Left colon (tissue), 2 donors: ENCODE measurements at places on chromosomes 2 and 18. TPM values are rescaled to one million over a fixed set of nuclear protein-coding genes. Genes with fewer than 3 reads are reported as not detected.

- no peak for DNase-seq
Measured at GRCh38 chr18:74672371-74672770, 74.7 kb downstream of the ZNF407 start.

DNA sequence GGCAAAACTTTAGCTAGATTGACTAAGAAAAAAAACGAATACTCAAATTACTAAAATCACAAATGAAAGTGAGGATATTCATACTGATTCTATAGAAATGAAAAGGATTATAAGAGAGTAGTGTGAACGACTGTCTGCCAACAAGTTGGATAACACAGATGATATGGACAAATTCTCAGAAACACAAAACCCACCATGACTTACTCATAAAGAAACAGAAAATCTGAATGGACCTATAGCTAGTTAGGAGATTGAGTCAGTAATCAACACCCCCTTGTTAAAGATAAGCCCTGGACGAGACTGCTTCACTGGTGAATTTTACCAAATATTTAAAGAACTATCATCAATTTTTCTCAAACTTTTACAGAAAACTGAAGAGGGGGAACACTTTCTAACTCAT is 108.8 kb upstream of the TMEM200C start:
- no peak for DNase-seq

- no peak for DNase-seq
Measured at GRCh38 chr2:178273787-178274360, 79.6 kb downstream of the OSBPL6 start.

PLB1 gene
- total RNA-seq = 4.2 TPM

GRCh38 chr18:12836551-12836950 is 47.5 kb downstream of the PTPN2 start:
- no peak for DNase-seq

KHK gene
- 13.4 TPM for total RNA-seq

DNA sequence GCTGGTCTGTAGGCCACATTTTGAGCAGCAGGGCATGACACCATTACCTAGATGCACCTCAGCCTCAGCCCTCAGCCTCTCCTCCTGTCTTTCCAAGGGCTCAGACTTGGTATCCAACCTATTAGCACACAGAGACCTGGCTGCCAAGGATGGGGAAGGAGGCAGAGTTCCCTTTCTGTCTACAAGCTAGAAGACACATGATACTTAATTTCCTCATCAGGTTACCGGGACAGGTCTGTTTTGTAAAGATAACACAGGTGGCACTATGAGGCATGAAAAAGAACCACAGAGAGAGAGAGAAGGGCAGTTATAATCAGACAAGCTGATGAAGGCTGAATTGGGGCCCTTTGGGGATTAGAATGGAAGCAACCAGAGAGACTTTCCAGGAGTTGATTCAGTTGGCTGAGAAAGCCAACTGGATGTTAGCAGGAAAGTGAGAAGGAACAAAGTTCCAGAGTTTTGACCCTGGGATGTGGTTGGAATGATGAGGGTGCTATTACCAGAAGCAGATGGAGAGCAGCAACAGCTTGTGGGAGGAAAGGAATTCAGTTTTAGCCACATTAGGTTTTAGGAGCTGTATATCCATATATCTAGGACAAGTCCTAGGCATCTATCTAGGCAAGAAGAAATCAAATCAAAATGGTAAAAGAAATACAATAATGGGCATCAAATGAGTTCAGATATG is 46.0 kb upstream of the RMND5A start:
- DNase-seq = no peak

GRCh38 chr2:164913011-164913410 is 42.3 kb downstream of the SLC38A11 start:
- no peak for DNase-seq

DNA sequence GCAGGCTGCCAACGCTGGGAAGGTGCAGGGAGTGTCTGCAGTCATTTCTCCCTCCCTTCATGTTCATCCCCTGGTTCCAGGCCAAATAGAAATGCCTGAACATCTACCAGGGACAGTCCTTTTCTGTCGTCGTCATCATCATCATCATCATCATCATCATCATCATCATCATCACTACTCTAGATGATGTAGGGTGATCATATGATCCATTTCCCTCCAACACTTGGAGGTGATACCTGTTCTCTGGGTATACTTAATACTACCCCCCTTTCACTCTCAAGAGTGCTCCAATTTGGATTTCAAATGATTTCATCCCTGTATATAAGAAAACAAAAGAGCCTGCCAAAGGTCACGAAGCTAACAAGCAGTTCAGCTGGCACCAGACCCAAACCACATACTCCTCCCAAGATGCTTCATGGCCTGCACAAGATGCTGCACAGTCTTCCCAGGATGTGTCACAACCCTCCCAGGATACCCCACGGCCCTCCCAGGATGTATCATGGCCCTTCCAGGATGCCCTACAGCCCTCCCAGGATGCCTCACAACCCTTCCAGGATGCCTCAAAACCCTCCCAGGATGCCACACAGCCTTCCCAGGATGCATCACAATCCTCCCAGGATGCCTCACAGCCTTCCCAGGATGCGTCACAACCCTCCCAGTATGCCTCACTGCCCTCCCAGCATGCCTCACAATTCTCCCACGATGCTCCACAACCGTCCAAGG is 257.9 kb downstream of the DYSF start:
- no peak for DNase-seq

DNA sequence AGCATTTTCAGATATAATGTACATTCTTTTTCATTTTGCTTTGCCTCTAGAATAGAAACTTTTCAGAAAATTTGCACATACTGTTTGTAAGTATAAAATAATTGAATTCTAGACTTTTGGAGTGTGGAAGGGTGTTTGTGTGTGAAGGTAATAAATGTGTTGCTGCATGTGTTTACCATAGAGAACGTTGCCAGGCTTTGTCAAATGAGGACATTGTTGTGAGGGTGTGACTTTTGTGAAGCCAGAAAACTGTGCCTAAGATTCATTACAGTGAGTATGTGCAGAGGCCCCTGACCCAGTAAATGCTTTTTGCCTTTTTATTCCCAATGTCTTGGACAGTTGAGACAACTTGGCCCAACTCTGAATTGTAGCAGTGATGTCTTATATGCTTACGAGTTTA is 30.4 kb upstream of the EPB41L5 start:
- no peak for DNase-seq

DNA sequence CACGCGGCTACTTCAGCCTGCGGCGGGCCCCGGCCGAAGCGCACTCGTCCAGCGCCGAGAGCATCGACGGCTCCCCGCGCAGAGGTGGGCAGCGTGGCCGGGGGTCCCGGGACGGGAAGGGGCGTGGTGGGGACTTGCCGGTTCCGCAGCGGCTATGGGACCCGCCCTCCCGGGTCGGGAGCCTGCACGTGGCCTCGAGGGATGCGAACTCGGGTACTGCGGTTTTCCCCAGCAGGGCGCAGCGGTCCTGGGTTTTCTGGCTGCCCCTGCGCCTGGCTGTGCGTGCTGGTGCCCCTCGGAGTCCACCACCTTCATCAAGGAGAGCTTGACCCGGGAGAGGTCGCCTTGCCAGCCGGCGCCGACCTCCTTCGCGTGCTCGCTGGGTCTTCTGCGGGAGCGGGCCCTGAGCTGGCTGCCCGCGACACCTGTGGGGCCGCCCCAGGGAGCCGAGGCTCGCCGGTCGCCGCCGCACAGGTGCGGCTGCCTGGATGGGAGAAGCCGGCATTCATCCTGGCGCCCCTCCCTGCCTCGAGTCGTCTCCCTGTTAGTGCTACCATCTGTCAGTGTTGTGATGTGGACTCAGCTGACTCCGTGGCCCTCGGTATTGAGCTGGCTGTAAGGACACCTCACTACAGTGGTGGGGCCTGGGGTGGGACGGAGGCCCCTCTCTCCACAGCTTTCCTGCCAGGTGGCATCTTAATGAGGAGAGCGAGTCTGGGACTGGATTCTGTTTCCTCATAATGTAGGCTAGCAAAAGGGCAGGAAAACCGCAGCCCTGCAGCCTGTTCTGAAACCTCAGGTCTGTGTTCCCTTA is 177.3 kb downstream of the AGAP1 start:
- no peak for DNase-seq

GRCh38 chr2:205763708-205764211 is 81.5 kb downstream of the NRP2 start:
- peak; percentile 72 for DNase-seq

- no peak for DNase-seq
Measured at GRCh38 chr2:226869371-226869770, 33.5 kb downstream of the RHBDD1 start.

DNA sequence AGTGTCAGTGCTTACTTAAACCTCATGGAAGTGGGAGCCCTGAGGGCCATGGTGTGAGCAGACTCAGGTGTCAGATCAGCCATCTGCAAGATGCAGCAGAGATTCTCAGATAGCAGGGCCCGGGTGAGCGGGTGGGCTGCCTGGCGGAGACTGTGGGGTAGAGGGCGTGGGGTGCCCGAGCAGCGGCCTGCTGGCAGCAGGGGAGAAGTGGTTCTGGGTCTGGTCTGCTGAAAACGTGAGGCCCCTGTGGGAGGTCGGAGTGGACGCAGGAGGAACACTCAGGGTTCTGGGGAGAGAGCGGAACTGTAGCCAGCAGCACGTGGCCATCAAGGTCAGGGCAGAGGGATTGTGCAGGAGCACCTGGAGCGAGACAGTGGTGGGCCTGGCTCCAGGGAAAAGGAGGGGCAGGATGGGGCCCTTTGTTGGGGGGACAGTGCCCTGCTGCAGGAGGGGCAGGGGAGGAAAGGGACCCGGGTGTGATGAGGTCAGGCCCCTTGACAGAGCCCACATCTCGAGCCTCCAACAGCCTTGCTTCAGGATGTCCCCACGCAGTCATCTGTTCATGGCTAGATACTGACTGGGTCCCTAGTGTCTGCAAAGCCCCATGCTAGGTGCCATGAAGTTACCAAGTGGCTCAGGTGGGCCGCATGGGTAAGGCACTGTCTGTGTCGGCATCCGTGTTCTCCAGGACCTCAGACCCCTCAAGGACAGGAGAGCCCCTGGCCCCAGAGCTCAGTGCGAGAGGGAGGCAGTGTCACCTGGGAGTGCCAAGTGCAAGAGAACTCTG is 2.7 kb upstream of the ESPNL start:
- DNase-seq = no peak

OSR1 gene
- 1.3 TPM for total RNA-seq

DNA sequence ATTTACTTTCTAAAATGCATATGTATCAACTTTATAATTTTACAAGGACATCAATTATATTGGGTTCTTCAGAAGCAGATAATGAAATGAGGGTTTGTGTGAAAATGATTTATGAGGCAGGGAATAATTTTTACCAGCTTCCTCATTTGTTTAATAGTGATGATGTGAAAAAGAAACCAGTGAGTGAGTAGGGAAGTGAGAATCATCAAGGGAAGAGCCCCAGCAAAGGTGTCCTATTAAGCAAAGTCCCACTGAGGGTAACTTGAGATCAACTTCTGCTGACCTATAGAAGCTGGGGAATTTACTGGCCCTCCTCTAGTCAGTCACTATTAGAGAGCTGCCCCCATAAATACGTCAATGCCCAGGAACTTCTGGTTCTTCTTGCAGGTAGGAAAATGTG is 266.8 kb upstream of the LYPD1 start:
- DNase-seq = no peak

- no peak for DNase-seq
Measured at GRCh38 chr2:163467251-163467630, 268.6 kb downstream of the FIGN start.

DNA sequence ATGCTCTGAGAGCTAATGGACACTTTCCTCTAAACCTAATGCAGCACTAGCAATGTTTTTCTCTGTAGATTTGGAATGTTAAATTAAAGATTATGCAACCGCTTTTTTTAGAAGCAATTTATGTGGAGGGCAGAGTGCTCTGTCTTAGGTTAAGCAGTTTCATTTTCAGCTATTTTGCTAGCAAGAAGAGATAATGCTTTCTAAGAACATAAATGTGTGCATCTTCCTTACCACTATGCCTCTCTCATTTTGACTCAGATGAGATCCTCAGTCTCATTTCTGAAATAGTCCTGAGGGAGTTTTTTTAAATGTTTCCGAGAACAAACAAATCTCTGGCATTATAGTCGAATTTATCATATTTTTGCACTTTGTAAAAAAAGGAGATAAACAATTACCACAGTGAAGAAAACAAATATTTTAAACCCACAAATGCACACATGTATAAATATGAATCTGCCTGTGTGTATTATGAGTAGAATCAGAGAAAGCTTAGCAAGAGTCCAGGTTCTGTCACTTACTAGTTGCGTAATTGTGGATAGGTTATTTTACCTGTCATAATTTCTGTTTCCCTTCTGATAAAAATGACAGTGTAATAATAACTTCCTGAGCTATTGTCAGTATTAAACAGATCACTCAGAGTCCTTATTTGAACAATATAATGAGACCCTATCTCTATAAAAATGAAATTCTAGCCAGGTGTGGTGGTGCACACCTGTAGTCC is 207.7 kb upstream of the CRIM1 start:
- no peak for DNase-seq

- DNase-seq = no peak
Measured at GRCh38 chr2:136809998-136810397, 44.7 kb downstream of the THSD7B start.

DNA sequence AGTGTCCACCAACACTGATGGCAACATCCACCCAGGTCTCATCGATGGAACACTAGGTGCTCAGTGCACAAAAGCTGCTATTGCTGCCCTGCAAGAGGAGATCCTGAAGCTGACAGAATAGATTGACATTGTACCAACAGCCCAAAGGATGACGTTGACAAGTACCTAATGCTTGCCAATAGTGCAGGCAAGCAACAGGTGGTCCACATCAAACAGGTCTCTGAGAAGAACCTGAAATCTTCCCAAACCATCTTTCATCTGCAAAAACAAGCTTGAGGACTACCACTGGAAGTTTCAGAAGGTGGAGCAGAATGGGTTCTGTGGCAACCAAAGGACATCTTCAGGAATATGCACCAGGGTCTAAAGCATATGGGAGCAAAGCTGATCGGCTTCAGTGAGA is 15.8 kb upstream of the PROKR1 start:
- no peak for DNase-seq
